ENCODE measurements at places on chromosomes 1 and 21.

DNA sequence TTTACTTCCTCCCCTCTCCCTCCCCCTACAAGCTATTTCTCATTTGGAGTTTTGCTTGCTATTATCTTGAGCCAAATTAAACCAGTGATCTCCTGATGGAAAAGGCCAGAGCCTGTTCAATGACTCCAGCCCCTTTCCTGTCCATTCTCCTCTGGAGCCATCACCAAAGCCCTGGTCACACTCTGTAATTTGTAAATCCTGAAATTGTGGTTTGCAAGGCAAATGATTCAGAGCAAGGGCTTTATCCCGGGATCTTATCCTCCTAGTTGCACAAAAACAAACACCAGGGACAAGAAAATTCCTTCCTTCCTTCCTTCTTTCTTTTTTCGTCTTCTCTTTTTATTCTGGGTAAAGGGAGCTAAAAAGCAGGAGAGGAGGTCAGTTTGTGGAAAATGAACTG is 366.1 kb upstream of the ST6GALNAC5 start:
- DNase-seq = no peak

- no peak for DNase-seq
Observed at GRCh38 chr1:181482001-181482430, 1.3 kb upstream of the CACNA1E start.

DNA sequence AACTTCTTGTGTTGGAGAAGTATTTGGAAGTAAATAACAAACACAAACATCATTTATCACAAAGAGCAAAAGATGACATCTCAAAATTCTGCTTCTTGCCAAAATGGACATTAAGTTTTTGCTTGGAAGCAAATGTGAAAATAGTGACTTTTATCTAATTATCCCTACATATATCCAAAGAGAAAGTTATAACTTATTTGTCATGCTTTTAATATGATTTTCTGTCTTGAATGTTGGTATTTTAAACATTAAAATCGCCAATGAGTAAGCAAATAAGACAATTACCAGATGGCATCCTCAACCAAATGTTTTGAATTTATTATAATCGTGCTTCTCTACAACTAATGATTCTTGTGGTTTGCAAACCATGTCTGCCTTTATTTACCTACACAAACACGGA is 594.3 kb downstream of the KIF26B start:
- no peak for DNase-seq

DNA sequence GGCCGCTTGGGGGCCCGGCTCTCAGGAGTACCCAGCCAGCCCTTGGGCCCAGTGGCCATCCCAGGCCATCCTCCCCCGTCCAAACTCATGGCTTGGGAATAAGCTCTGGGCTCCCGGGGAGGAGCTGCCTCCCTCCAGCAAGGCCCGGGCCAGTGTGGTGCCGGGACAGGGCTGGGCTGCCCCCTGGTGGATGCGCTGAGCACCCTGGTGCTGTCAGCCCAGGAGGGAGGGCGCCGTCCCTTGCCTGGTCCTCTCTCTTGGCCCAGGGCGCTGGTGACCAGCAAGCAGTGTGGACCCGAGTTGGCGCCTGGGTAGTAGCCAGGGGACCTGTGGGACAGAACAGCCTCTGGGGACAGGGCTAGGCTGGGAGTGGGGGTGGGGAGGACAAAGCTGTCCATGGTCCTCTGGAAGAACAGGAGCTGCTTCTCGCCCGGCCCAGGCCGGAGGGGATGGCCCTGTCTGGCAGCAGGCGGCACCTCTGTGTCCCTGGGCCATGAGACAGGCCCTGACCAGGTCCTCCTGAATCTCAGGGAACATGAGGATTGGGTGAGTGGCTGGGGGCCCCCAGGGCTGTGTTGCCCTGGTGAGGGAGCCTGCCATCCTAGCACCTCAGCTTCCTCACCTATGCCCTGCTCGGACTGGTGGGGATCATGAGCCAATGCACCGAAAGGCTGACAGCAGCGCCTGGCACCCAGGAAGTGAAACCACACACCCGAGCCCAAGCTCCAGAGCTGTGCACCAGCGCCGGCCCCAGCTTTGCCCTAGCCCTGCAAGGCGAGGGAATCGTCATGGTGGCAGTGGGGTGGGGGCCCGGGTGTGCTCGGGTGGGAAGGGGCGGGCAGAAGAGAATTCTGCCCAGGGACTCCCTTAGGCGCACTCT is 9.4 kb downstream of the MORN1 start:
- DNase-seq = peak; percentile 55

DNA sequence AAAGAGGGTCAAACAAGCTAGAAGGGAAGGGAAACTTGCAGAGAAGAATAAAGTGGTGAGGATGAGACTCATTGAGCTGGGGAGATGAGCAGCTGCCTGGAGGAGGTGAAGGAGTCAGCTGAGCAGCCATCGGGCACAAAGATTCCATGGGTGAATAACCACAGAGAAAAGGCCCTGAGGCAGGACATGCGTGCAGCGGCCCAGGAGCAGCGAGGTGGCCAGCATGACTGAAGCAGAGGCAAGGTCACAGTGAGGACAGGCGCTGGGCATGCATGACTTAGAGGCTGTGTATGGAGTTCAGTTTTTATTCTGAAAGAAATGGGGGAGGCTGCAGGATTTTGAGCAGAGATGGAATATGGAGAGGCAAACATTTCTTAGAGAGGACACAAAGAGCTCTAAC is 24.9 kb downstream of the OLFML2B start:
- no peak for DNase-seq

Measured in stimulated activated CD8-positive, alpha-beta memory T cell treated with anti-CD3 and anti-CD28 coated beads, Interleukin-12 subunit alpha, Interleukin-12 subunit beta, amount 100 ng/mL, for 4 hours (primary cell).